ENCODE measurements at places on chromosomes 7 and 10.

DNA sequence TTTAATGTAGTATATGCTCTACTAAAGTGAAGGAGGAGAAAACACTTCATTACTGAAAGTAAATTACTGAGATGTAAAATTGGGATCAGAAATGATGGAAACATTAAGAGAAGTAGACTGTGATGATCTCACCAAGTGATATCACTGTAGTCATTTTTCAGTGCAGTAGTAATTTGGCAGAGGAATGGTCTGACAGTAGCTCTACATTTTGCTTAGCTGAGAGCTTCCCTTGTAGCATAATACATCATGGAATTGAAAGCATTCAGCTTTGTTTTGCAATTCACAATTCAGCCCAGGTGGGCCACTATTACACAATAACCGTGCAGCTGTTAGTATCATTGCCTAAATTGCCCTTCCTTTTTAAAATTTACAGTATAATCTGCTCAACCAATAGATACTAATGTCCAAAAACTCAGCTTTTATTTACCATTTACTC lies 19.4 kb upstream of the CABCOCO1 start:
- no peak for DNase-seq

DNA sequence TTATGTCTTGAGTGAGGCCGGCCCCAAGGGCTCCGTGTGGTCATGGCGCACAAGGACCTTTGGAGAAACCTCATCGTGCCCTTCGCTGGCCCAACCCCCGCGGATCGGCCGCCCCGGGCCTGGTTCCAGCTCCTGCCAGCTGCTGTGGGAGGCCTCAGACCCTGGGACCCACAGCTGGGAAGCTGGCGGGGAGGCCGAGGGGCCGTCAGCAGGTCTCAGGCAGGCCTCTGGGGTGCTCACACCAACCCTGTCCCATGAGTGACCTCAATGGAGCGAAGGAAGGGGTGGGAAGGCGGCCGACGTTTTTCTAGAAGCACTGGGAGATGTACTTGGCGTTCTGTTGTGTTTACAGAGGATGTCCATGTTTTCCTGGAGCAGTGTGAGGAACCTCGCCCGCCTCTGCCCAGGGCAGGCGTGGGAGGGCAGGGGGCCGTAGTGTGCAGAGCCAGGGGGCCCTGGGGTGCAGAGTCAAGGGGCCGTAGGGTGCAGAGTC lies 18.6 kb upstream of the ADGRA1 start:
- DNase-seq = no peak

GRCh38 chr7:146656988-146657387 lies 540.4 kb downstream of the CNTNAP2 start:
- DNase-seq = no peak

DNA sequence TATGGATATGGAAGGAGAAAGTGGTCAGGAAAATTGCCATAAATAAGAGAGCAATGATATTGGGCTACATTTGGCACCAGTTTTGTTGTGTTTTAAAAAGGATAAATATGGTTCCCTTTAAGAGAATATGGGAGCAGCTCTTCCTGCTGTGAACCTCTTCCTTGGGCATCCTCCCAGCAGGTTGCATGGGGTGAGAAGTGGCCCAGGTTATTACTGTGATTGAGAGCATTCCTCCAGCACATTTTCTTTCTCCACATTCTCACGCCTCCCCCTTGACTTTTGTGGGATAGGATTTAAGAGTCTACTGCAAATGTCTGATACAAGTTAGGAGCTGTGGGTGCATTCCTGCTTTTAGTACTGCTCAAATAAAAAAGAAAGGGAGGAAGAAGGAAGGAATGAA lies 214.8 kb downstream of the POU6F2 start:
- DNase-seq = no peak

- no peak for DNase-seq
Measured at GRCh38 chr7:112140600-112140999, 65.6 kb downstream of the DOCK4 start.

GRCh38 chr7:129990403-129991192 lies 37.8 kb upstream of the UBE2H start:
- DNase-seq = no peak

DNA sequence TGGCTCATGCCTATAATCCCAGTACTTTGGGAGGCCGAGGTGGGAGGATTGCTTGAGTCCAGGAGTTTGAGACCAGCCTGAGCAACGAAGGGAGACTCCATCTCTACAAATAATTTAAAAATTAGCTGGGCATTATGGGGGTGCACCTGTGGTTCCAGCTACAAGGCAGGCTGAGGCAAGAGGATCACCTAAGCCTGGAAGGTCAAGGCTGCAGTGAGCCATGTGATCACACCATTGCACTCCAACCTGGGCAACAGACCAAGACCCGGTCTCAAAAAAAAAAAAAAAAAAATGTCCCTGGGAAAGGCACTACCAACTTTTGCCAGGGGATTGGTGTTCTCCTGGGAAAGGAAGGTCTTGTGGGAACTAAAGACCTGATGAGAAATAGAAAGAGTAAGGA lies 134.2 kb upstream of the AUTS2 start:
- no peak for DNase-seq

- peak; percentile 48 for DNase-seq
Measured at GRCh38 chr10:113788604-113789083, 37.2 kb downstream of the PLEKHS1 start.

- DNase-seq = no peak
Measured at GRCh38 chr10:80518807-80519360, 18.8 kb upstream of the SH2D4B start.

GRCh38 chr10:103688491-103688890 lies 166.9 kb downstream of the SH3PXD2A start:
- DNase-seq = no peak

DNA sequence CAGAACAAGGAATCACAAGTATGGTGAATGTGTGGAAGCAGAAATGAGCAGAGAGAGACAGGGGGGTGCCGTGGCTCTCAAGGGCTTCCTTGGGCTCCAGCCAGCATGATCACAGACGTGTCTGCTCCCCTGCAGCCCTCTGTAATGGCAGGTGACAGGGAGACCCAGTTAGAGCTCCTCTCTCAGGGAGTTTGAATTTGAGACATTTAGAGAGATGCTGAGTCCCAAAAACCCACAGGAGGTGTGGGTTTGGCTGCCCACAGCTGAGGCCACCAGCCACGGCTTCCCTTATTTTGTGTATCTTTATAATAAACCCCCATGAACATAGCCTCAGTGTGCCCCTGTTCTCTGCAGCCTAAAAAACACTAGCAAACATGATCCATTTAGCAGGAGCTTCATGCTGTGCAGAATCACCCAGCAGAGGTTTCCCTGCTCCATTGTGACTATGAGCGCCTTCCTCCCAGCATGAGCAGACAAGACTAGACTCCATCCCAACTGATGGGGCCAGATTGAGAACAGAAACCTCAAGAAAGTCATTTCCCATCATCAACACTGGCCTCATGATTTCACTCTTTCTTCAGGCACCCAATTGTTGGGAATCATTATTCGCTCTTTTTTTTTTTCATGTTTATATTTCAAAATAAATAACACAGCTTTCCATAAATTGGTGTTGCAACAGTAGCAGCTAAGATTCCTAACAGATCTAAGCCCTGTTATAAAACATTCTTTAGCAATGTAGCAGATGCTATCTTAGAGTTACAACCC lies 13.4 kb downstream of the NOD1 start:
- DNase-seq = no peak

GRCh38 chr7:148929176-148929575 lies 45.1 kb upstream of the EZH2 start:
- no peak for DNase-seq

DNA sequence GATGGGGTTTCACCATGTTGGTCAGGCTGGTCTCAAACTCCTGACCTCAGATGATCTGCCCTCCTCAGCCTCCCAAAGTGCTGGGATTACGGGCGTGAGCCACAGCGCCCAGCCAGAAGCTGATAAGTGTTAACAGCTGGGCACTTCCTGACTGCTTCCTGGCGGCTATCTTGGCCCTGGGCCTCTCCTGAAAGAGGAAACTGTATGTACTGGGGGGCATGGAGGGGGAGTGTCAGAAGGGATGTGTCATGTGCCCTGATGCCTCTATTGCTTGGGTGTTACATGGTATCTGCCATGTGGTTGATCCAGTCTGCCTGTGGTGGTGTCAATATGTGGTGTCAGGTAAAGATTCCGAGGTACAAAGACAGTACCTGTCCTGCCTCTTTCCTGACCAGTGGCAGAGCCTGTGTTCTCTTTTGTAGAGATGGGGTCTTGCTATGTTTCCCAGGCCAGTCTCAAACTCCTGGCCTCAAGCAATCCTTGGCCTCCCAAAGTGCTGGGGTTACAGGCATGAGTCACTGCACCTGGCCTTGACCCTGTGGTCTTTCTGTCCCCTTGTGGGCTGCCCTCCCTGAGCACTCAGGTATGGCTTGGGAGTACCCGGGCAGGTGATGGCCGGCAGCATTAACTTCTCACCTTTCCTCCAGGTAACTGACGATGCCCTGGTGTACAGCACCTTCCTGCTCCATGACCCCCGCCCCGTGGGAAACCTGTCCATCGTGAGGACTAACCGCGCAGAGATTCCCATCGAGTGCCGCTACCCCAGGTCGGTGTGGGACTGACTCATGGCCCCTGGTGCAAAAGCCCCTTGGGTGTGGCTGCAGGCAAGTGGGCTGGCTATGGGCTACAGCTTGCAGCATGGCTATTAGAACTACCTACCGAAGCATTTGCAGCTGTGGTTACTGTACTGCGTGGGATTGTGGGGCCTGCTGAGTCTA lies 4.4 kb downstream of the ZP3 start:
- no peak for DNase-seq

GRCh38 chr10:123462756-123463155 lies 203.4 kb upstream of the GPR26 start:
- DNase-seq = no peak

GRCh38 chr7:159128767-159129166 lies 15.9 kb downstream of the VIPR2 start:
- no peak for DNase-seq

DNA sequence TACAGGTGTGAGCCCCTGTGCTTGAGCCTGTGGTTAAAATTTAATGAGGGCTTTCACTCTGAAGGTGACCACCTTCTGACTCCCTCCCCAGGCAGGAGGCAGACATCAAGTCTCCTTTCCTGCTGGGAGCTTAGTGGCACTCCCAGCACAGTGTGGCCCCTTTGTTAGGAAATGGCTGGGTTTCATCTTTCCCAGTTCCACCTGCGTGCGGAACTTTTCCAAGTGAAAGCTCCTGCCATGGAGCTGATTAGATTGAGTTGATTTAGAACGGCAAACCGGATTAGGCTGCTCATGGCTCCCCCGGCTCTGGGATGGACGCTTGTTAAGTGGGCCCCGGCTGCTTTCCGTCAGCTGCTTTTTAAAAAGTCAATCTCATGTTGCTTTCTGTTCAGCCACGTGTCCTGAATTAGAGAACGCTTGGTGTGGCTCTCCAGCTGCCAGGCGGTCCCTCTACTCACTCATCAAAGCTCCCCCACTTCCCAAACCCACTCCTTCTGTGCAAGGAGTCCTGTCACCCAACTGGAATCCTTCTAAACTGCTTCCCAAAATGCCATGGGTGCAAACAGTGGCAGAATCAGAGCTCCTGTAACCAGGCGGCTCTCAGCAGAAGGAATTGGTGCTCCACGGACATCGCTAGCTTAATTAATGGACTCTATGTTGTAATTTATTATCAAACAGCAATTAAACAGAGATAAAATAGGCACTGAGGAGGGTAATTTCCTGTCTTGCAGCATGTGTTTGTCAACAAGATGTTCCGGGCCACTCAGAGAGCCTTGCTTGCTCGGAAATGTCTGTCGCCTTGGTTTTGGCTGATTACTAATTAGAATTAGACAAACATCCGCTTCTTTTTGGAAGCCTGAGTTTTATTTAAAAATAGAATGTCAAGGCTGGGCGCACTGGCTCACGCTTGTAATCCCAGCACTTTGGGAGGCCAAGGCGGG lies 551.2 kb downstream of the GALNT17 start:
- no peak for DNase-seq

DNA sequence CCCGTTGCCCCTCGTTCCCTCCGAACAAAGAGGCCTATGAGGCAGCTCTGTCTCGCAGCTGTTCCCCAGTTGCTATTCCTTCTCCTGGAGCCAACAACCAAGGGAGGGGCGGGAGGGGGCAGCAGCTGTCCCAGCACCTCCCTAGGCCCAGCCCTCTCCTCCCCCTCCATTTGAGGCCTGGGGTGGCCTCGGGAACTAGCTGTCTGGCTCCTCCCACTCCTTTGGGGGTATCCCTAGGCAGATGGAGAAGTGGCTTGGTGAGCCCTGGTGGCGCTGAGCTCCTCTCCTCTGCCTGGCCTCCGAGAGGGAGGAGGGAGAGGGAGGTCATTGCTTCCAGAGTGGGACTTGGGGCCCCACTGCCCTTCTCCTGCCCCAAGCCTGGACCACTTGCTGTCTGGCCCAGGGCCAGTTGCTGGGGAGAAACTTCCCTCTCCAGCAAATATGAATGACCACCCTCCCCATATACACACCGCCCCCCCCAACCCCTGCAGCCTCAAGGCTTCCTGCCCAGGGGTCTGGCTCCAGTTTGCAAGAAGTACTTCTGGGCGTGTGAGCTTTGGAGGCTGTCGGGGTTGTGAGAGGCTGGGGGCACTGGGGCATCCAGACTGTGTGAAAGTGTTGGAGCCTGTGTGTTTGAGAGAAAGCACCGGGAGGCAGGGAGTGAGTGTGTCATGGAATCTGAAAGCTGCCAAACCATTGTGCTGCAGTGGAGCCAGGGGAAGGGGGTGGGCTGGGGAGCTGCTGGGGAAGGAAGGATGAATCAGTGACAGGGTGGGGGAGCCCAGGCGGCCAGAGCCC lies 3.1 kb downstream of the FLNC start:
- DNase-seq = no peak

DNA sequence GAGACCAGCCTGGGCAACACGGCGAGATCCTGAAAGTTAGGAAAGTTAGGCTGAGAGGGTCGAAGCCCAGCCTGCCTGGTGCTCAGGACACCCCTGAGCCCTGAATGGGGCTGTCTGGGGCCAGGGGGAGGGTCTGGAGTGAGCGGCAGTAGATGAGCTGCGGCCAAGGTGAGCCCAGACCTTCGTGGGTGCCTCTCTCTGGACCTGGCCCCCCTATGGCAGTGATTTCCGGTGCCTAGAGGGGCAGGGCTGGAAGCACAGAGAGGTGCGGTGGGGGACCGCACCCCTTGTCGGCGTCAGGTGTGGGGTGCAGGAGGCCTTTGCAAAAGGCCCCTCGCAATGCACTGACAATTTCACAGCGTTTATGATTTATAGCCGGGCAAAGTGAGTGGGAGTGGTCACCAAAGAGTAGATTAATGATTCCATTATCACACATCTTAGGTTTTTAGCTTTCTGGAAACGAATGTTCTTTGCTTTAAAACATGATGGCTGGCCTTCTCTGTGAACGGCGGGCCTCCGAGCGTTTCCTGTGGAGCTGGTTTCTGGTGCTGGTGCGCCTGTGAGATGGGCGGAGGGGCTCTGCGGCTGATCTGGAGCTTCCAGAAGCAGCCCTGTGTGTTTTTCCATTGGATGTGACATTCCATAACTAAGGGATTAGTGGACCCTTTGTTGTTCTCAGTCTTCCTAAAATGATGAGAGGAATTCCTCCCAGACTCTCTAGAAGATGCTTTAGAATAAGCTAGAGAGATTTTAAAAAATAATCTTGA lies 171.0 kb upstream of the ZNF32 start:
- no peak for DNase-seq

GRCh38 chr10:92142512-92142911 lies 148.4 kb downstream of the CPEB3 start:
- no peak for DNase-seq

DNA sequence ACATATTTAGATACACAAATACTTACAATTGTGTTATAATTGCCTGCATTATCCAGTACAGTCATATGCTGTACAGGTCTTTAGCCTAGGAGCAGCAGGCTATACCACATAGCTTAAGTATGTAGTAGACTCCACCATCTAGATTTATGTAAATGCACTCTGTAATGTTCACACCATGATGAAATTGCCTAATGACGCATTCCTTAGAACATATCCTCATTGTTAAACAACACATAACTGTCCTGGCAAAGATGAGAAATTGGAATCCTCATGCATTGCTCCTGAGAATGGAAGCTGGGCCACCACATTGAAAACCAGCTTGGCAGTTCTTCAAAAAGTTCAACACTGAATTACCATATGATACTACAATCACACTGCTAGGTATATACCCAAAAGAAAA lies 1002.8 kb upstream of the CELF2 start:
- no peak for DNase-seq
